Activated CD8-positive, alpha-beta T cell treated with anti-CD3 and anti-CD28 coated beads for 36 hours (primary cell): ENCODE measurements at places on chromosomes 4 and X.

- no peaks in the 10 kb centered on the region for H3K4me1 ChIP-seq
- no peak overlapping the region for H3K4me3 ChIP-seq
- H3K36me3 ChIP-seq: no peaks in the 10 kb centered on the region
- H3K27ac ChIP-seq: no peak overlapping the region
- no peaks in the 10 kb centered on the region for H3K27me3 ChIP-seq
Measured at GRCh38 chr4:85829276-85830051, 354.5 kb downstream of the ARHGAP24 start.

GRCh38 chr4:8201321-8201781, 2.3 kb downstream of the SH3TC1 start:
- DNase-seq: peak; percentile 80
- H3K4me1 ChIP-seq: peaks cover 56% of the 10 kb centered on the region
- no peaks in the 10 kb centered on the region for H3K36me3 ChIP-seq

DNA sequence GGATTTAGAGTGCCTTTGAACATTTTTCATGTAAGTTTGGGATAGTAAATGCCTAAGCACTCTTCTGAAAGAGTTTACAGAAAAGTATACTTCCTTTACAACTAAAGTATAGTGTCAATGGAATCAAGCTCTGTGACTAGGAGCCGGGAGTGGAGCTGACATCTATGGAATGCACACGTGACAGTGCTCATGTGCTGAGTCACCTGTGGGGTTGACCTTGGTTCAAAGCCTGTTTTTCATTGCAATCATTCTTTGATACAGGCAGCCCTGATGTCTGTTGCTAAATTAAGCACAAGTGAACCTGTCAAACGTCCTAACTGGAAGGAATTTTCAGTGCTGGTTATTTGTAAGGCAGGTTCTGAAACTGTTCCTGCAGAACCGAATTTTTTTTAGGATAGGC, 82.5 kb downstream of the GPAT3 start:
- H3K27ac ChIP-seq: no peak overlapping the region
- no peak overlapping the region for H3K4me3 ChIP-seq
- peaks cover 3% of the 10 kb centered on the region for H3K36me3 ChIP-seq

DNA sequence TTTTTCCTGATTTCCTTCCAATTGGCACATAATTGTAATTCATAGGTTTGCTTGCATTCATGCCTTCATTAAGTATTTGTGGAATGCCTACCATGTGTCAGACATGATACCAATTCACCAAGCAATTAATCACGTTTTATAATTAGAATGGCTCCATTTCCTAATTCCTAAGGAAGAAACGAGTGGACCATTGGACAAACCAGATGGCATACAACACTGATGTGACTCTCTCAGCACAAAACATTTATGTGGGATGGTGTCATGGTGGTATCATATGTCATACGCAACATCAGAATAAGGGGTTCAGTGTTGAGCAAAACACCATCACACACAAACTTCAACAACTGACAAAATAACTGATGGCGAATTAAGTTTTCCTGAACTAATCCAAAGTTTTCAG, 502.8 kb downstream of the DMD start:
- H3K4me3 ChIP-seq: no peak overlapping the region
- DNase-seq: no peak

DNA sequence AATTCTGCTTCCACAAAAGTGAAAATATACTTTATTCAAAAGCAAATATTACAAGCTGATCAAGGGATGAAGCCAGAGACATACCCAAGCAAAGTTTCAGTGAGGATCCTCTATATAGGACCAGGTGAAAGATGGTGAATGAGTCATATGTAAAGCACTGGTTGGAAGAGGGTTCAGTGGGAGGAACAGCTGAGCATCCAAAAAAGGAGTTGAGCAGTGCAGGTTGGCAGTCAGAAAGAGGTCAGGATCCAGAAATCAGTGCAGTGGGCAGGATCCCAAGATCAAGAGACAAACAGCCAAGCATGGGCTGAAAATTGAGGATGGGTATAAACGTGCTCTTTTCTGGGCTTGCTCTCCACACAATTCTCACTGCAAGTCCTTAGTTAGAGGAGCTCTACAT, 30.3 kb downstream of the OTC start:
- H3K4me3 ChIP-seq: no peak overlapping the region
- no peaks in the 10 kb centered on the region for H3K36me3 ChIP-seq
- DNase-seq: no peak
- no peaks in the 10 kb centered on the region for H3K27me3 ChIP-seq

- H3K36me3 ChIP-seq: no peaks in the 10 kb centered on the region
- H3K4me1 ChIP-seq: no peaks in the 10 kb centered on the region
- H3K27ac ChIP-seq: no peak overlapping the region
- no peak for DNase-seq
- H3K4me3 ChIP-seq: no peak overlapping the region
Measured at GRCh38 chr4:109078724-109079123, 223.7 kb downstream of the COL25A1 start.
